ENCODE measurements at places on chromosomes 16 and 17.

DNA sequence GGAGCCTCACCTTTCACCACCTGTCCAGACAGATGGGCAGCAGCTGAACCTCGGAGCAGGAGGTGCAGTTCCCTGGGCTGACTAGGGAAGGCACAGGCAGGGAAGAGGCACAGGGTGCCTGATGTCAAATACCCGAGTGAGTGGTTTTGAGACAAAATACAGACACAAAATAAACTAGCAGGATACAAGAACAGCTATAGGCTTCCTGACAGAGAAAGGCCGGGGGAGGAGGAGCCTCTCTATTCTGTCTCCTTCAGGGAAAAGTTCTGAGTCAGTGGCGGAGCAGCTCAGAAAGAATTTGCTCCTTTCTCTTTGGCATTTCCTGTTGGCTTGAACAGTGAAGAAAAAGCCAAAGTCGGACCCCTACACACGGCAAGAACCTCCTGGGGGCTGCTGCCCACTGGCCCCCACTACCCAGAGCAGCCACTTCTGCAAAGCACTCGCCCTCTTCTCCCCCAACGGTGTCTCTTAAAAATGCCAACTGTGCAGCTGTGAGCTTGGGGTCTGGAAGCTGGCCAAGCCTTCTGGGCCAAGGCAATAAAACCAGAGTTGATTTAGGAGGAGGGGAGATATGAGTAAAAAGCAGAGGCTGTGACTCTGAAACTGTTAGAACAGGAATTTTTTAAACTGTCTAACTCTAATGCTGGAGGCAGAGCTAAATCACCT, 14.4 kb upstream of the FAAP100 start:
- peak; percentile 59 for DNase-seq

DNA sequence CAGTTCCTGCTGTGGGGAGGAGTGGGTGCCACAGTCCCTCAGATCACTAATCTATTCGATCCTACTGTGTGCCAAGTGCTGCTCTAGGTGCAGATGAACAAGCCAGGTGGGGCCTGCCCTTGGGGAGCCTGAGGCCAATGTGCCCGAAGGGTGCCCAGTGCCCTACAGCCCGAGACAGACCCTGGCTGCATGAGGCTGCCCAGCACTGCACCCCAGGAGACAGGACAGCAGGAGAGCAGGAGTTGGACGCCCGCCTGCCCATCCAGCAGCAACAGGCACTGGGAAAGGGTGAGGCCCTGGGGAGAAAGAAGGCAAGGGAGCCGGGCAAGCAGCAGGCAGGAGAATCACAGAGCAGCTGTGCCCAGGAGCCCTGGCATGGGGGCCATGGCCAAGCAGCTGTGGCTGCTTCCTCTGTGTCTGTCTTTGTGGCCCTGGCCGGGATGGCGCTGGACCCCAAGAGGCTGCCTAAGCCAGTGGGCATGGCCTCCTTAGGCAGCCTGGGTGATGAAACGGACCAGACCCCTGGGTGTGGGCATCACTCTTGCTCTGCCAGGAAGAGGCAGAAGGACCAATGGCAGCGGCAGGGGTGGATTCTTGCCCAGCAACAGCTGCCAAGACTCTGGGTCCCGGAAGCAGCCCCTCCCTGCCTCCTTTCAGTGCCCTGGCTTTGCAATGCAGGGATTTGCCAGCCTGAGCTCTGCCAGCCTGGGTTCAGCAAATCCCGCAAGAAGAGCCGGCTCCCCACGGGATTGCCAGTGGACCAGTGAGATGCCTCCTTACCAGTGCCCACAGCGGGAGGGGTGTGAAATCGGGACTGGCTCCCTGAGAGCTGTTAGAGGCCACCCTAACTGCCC, 179.6 kb upstream of the TNRC6C start:
- no peak for DNase-seq

DNA sequence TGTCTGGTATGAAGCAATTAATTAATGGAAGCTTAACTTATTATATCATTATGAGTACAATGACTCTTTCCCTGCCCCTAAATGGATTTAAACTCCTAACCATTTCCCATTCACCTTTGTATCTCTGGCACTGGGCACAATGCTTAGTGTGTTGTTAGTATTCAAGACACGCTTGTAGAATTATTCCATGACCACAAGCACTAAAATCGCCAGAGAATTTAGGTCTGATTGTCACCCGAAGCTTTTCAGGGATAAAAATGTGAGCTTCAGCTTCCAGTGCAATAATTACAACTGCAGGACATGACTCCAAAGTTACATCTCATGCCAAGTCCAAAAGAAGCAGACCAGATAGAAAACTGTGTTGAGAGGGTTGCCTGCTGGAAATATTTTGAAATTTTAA, 101.6 kb downstream of the CDH8 start:
- no peak for DNase-seq

- DNase-seq = no peak
These were observed 87.0 kb downstream of the CBLN1 start for GRCh38 chr16:49194537-49195236.

- no peak for DNase-seq
These were observed 533.2 kb upstream of the CDH5 start for GRCh38 chr16:65833171-65833871.

GRCh38 chr17:16973760-16974540, 2.0 kb upstream of the TNFRSF13B start:
- DNase-seq = no peak

DNA sequence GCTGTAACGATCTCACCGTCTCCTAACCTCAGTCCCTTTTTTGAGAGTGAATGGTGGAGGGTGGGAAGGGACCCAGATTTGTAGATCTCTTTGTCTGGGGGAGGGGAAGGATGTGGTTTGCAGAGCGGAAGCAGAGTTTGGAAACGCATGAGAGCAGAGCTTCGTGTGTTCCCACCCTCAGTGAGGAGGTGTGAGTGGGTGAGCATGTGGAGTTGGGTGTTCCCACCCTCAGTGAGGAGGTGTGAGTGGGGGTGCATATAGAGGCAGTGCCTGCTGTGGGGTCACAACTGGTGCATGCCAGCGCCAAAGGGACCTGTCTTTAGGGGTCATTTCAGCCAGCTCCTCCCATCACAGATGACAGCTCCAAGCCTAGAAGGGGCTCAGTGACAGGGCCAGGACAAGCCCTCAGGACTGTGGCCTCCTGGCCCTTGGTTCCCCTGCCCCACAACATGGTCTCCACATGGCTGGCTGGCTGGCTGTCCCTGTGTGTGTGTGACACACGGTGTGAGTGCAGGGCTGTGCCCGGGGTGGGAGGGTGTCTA, 1.8 kb upstream of the CISD3 start:
- no peak for DNase-seq

- no peak for DNase-seq
These were observed 183.2 kb downstream of the ZNF423 start for GRCh38 chr16:49672753-49673152.

GRCh38 chr16:361341-361871, 8.9 kb upstream of the AXIN1 start:
- DNase-seq = no peak

DNA sequence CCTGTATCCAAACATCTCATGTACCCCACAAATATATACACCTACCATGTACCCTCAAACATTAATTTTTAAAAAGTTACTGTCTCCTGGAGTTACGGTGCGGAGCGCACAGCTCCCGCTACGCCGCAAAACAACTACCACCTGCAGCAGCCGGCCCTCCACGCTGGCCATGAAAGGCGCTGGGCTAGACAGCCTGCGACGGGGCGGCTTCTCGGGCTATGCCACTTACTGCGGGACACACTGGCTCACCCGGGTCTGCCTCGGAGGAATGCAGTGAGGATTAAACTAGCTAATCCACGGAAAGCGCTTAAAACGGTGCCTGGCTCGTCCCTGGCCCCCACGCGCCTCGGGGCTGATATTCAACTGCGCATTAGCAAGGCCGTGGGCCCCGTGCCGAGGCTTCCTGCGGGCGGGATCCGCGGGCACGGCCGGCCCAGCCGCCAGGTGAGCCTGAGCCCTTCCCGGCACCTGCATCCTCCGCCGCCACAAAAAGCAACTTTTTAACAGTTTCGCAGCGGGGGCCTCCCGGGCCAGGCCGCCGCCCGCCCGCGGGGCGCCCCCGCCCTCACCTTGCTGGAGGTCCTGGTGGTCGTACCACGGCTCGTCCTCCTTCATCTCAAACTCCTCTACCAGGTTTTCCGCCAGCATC, 633 bp downstream of the CDR2 start:
- DNase-seq = no peak

GRCh38 chr17:78316867-78317789, 42.7 kb downstream of the SOCS3 start:
- no peak for DNase-seq

GRCh38 chr17:5210091-5210490, 18.4 kb upstream of the ZNF594 start:
- DNase-seq = no peak

- DNase-seq = no peak
These were observed 36.4 kb downstream of the AKAP1 start for GRCh38 chr17:57121308-57122042.

GRCh38 chr17:80793851-80794267, 197.8 kb upstream of the CHMP6 start:
- no peak for DNase-seq

- no peak for DNase-seq
These were observed 4.0 kb downstream of the CMTM3 start for GRCh38 chr16:66608241-66609138.

GRCh38 chr16:88893127-88893968, 26.9 kb upstream of the PABPN1L start:
- no peak for DNase-seq

DNA sequence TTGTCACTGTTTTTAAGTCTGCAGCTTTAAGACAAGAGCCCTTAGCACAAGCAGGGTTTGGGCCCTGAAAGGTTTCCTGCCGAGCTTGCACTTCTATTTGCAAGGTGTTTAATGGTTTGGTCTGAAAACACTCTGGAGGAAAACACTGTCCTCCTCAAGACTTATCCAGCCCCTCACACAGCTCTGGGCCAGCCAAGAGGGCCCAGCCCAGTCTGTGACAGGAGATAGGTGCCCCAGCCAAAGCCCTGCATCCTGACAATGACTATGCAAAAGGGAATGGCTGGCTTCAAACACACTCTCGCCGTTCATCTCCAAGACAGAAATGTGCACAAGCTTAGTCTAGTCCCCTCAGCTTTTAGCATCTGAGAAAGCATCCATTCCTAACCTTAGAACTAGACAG, 26.9 kb downstream of the MPG start:
- no peak for DNase-seq

DNA sequence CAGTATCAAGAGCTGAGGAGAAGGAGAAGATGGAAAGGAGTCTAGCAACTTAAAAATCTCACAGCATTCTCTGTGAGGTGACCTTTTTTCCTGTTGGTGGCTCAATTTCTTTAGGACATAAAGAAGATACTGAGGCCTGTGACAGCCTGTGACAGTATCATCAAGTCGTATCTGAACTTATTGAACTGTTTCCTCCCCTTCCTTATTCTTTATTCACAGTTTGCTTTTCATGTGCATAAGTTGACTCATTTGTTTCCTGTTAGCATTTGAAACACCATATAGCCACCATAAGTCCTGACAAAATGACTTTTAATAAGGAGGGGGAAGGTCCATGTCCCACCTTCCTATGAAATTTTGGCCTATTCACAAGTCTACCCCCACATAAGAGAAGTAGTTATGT, 8.9 kb downstream of the UNK start:
- DNase-seq = no peak

GRCh38 chr16:48272837-48273421, 25.6 kb upstream of the ABCC11 start:
- no peak for DNase-seq

DNA sequence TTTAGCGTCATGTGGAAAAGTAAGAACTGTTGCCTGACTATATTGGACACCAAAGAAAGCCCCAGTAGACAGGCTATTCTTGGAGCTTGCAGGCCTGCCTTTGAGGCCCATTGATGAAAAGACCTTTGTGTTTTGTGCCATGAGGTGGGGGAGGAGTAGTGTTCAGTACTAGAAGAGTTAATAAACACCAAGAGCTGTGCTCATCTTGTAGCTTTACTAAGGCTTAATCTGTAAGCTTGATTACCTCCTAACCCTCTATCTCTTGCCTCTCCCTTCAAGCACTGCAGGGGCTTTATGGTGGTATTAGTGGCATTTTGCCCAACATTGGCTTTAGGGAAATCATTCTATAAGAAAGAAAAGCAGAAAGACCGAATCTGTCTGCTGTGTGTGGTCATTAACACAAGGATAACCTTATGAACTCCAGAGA, 220.2 kb upstream of the TBX2 start:
- DNase-seq = no peak

- no peak for DNase-seq
These were observed 6.3 kb upstream of the SREBF1 start for GRCh38 chr17:17843096-17843495.

DNA sequence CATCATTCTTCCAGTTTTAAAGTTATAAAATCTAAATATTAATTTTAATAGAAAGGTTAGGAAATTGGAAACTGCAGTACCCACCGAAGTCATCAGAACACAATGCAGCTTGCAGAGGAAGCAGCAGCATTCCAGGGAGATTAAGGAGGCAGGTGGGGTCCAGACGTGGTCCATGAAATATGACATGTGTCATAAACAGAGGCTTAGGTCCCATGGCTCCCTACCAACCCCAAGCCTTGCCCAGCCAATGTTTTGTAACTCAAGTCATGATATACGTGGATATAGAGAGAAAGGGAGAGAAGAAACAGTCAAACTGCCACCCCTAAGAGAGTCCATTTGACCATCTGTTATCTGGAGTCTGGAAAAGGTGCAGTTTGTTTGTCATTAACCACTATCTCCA, 670.0 kb downstream of the TOX3 start:
- DNase-seq = no peak

- no peak for DNase-seq
These were observed 23.7 kb downstream of the NCOR1 start for GRCh38 chr17:16191604-16192003.

DNA sequence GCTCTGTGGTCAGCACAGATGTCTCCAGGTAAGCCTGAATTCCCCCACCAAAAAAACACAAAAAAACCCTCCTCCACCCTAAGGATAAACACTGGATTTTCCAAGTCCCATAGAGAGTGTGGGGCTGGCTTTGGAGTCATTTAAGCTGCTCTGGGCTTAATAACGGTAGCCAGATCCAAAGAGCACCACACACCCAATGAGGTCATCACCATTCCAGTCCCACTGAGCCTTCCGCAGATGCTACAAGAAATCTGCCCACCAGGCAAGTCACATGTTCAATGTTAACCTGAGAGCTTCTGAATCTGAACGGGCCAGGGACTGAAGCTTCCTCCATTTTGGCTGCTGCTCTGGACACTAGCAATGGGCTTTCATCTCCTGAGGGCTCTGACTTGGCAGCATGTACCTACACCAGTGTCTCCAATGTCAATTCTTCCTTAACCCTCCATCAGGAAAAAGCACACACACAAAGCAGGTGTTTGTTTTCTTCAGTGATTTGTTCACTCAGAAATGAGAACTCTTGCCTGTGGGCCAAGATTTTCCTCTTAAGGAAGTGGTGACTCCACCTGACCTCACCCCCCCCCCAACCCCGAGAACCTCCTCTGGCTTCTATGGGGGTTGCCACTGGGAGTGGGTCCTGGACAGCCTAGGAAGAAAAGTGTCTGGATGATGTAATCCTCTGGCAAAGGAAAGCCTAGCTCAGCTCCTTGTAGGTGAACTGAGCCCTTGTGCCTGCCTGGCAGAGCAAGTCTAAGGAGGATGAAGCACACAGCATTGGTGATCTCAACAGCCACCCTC, 220.1 kb downstream of the FOXL1 start:
- no peak for DNase-seq

GRCh38 chr16:7303660-7304200, 28.9 kb upstream of the RBFOX1 start:
- DNase-seq = no peak

- no peak for DNase-seq
These were observed 19.3 kb downstream of the CD2BP2 start for GRCh38 chr16:30335598-30336474.

GRCh38 chr16:79537584-79537983, 63.0 kb downstream of the MAF start:
- no peak for DNase-seq

Measured in NCI-H2081 treated with DMSO at 0.1 percent for 48 hours (cell line).